CD14-positive monocyte (primary cell): ENCODE measurements at places on chromosomes 5 and 9. TPM values are rescaled to one million over a fixed set of nuclear protein-coding genes. Genes with fewer than 3 reads are reported as not detected.

The ECSCR gene
- polyA plus RNA-seq, result not detected in 2 replicates

The GAPVD1 gene
- polyA plus RNA-seq, result 49.2 TPM

The ADAMTSL2 gene
- polyA plus RNA-seq, result not detected

The C5orf15 gene
- 59.2 TPM for polyA plus RNA-seq

DNA sequence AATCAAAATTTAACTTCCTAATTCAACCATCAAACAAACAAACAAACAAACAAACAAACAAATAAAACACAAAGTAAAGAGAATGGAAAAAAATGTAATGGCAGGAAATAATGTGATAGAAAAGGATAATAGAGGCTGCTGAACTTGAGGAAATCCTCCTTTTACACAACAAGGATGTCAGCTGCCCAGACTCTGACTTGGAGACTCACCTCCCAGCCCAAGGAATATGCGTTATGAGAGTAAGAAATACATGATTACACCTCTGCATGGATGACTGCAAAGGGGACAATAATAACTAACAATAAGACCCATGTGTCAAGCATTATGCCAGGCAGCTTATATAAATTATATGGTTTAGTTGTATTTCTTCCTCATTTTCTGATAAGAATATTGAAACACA is 46.6 kb upstream of the JAK2 start:
- DNase-seq, result peak; percentile 49

DNA sequence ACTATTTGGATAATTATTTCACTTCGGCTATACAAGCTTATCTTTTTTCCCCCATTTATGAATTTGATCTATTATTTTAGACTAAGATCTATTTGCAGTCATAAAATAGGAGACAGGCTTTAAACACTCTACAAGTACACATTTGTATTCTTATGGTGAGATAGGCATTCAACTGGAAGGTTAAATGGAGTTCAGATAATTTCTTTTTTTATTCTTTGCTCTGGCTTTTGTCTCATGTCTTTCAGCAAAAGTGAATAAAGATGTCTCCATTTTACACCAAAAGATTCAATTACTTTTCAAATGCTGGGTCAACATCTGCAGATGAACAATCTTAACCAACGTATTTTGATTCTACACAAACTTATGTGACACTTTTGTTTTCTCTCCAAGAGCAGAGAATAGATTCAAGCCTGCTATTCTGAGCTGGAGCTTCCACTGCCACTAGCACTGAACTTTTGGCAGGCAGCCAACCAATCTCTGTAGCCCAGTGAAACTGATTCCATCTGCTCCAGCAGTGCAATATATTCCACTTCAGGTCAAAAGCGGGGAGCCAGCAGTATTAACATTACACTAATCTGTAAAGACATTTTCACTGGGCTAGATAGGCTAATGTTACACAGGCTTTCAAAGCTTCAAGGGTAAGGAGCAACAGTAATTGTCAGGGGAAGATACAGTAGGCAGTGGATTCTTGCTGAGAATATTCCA is 452.0 kb upstream of the ZNF608 start:
- DNase-seq, result no peak

GRCh38 chr9:79026316-79026715 is 545.4 kb upstream of the TLE4 start:
- no peak for DNase-seq

DNA sequence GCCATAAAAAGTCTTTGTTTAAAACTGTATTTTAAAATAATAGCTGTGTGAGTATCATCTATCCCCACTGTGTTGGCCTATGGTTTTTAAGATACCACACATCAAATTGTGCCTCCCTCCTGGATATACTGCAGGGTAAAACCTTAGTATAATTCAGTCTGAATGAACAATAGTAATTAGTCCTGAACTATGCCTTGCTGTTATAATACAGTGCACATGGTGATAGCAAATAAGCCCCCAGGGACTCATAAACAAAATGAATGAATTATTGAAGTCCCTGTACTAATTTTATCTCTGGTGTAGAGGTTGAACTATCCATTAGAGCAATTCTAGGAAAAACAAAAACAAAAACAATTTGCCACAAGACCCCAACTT is 142.7 kb upstream of the ADAMTSL1 start:
- DNase-seq, result no peak

DNA sequence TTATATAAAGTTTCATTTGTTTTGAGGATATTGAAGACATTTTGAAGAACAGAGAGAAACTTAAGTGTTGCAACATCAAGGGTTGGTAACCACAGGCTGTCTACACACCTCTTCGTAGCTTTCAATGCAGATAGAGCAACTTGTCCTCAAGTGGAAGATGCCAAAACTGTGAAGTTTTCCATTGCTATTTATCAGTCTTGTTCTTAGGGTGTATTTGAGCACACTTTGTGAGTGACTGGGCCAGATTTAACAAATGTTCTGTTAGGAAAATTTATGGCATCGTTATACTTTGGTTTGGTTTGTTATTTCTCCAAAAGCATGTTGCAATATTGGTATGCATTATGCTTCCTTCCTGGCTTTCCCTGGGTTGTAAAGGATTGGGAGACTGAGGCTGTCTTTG is 31.6 kb downstream of the NNT start:
- DNase-seq, result no peak

The TMC1 gene
- polyA plus RNA-seq, result 0.55 TPM

The CD14 gene
- 2,434 TPM for polyA plus RNA-seq

- peak; percentile 81 for DNase-seq
Observed at GRCh38 chr9:133111808-133112662, 9.0 kb downstream of the RALGDS start.

The MRPS27 gene
- 19.2 TPM for polyA plus RNA-seq

- no peak for DNase-seq
Observed at GRCh38 chr9:71245651-71246050, 124.2 kb upstream of the TRPM3 start.

GRCh38 chr5:150575745-150576448 is 64.6 kb upstream of the SYNPO start:
- DNase-seq, result no peak

DNA sequence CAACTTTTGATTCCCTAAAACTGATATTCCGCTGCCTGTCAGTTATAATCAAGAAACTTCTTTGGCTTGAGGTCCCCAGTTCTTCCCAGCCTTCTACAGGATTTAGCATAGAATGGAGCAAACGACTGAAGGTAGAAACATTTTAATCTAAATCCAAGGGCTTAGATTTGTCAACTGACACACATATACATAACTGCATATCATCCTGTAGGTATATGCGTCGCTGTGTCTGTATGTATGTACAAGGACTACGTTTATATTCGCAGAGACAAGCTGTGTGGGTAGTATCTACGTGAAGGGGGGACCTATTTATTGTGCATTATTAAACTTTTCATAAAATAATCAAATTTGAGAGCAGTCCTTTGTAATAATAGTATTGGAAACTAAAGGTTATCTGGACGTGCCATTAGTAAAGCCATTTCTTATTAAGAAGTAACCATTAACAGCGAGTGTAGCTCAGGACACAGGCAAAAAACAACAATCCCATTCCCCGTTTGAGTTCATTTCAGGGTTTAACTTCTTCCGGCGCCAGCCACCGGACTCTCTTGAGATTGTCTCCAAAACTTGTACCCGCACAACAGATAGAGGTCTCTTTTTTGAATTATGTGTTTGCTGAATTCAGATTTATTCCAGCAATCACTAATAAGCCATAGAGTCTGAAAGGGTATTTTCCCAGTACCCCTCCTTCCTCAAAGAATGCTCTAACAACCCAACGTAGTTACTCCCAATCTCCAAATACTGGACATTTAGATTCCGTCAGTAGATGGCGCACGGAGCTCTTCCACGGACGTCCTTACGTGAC is 2.1 kb upstream of the MLLT3 start:
- DNase-seq, result peak; percentile 64

DNA sequence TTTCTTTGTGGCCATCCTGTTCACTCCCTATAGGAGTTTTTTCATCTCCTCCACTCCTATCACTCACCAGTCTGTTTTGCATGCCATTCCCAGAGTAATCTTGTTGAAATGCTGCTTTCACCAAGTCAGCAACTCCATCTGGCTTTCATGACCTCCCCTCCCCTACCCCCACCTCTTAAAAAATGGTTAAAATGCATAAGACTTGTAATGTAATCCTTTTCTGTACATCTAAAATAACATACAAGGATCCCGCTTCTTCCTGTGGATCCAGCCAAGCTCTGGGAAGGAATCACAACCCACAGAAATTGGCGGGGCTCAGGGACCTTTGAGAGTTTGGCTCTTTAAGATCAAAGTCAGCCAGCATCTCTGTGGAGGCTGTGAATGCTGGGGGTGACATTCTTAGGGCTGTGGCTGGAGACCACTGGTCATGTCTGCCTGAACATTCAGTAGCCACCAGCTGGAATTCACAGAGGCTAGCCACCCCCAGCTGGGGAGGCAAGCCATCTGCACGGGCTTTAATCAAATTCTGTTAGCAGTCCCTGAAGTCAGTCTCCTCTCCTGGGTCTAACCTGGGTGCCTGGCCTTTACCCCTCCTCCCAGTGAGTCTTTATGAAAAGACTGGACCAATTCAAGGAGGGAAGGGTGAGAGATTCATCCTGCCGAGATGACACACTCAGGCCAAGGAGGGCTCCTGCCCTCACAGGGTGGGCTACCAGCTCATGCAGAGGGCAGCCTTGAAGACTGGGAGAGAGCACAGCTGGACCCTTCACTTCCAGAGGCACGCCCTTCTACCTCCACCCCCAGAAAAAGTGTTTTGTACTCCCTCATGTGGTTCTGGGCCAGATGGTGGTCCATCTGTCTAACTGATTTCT is 132.9 kb downstream of the LIFR start:
- no peak for DNase-seq

DNA sequence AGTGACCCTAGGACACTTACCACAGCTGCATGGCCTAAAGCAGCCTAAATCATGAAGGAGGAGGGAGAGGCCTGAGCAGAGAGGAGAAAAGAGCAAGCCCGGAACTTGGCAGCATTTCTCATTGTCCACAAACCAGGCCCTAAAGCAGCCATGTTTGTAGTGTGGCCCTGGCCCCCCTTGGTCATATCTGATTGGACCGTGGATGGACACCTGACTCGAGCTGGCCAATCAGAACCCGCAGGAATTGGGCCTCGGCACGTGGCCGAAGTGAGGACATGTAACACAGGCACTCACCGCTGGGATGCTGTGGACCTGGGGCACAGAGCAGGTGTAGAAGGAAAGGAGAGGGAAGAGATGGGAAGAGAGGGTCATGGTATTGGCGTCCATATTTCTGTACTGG is 56.9 kb downstream of the ASS1 start:
- no peak for DNase-seq

DNA sequence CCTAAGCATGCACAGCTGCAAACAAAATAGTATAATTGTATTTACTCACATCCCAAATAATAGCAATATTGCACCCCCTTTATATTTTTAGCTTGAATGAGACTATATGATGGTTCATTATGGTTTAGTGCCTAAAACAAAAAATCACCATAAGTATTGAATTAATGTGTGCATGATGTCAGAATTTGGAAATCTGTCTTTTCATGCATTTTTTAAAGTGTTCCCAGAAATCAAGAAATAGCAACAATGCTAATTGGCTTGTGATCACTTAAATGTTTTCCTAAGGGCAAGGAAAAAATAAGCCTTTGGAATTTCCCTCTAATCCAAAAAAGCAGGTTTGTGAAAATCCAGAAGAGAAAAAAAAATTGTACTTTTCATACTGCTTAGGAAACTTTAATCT is 50.9 kb upstream of the ITGA2 start:
- no peak for DNase-seq

The CRB2 gene
- not detected for polyA plus RNA-seq

DNA sequence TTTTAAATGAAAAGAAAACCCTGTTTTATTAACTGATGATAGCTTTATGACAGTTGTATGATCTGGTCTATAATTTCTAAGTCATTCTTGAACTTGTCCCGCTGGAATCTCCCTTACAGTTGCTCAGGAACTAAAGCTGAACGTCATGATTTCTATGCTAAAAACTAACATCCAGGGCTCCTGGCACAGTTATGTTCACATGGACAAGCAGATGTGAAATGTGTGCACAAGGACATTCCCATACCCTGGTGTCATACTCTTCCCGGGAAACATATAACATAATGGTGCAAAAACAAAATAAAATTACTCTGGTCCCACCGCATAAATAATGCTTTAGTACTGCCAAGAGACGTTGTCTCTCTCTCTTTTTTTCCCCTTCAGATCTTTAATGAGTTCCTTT is 134.9 kb downstream of the PRDM6 start:
- DNase-seq, result no peak

- no peak for DNase-seq
Observed at GRCh38 chr5:83672646-83673045, 48.0 kb downstream of the HAPLN1 start.

The CDH9 gene
- polyA plus RNA-seq, result not detected in 2 replicates

DNA sequence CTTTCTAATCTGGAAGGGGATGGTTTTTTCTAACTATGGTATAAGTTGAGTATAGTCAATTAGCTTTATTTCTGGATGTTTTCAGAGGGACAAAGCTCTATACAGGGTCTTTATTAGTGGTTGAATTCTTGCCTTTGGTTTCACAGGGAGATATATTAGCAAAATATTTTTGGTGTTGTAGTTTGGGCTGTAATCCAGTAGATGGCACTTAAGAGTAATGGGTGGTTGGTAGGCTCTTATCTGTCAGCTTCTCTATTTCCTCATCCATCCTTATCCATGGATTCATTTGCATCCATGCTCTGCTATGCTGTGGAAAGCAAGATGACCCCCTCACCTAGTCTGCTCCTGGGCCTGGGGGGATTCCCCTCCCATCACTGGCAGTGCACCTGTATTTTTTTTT is 363.6 kb upstream of the CYLC2 start:
- no peak for DNase-seq

The SLC35A4 gene
- polyA plus RNA-seq, result 56.0 and 58.8 TPM in 2 replicates
